ENCODE measurements at places on chromosomes 1 and 21. TPM values are rescaled to one million over a fixed set of nuclear protein-coding genes. Genes with fewer than 3 reads are reported as not detected.

The RAP1GAP gene
- total RNA-seq = 2.7 TPM

GRCh38 chr1:154935749-154936554 lies 567 bp downstream of the PMVK start:
- no peak for DNase-seq

- DNase-seq = no peak
Observed at GRCh38 chr21:45261093-45261492, 26.6 kb downstream of the POFUT2 start.

The UBXN10 gene
- 0.30 TPM for total RNA-seq

GRCh38 chr1:72283022-72283306 lies 625 bp upstream of the NEGR1 start:
- no peak for DNase-seq

The FNDC10 gene
- total RNA-seq = 1.7 TPM

The CFAP141 gene
- not detected for total RNA-seq

The BNIPL gene
- total RNA-seq = 0.32 TPM

DNA sequence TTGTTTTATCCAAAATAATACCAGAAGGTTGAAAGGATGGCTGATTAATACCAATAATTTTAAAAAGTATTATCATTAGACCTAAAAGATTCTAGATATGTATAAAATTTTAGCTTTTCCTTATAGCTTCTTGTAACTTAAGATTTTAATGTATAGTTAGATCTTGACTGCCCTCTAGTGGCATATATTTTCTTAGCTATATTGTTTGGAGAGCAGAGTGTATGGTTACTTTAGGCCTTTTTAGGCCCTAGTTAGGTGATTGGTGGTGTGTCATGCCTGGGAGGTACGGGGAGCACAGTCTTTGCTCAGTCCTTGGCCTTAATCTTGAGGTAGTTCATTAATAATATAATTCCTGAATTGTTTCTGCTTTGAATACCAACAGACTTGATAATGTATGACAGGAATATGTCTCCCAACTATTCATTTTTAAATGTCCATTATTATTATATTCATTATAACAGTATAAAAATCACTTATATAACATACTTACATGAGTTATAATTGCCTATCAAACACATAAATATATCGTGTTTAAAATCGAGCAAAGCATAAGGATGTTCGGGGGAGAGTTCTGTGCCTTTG lies 328.4 kb downstream of the ZP4 start:
- DNase-seq = no peak

DNA sequence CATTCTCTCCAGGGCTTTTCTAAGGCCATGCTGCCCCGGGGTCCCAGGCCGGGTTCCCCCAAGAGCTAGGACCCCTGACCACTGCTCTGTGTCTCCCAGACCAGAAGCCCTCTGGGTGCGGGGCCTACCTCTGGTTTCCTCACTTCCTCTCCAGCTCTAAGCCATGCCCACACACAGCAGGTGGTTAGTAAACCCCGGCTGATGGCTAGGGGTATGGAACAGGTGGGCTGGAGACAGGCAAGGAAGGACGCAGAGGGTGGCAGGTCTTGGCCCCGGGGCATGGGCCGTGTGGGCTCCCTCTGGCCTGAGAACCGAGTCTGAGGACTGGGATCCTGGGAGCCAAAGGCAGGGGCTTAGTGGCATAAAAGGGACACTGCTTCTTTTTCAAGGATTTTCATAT lies 15.9 kb upstream of the PLCH2 start:
- no peak for DNase-seq

The SPRR5 gene
- total RNA-seq = not detected

DNA sequence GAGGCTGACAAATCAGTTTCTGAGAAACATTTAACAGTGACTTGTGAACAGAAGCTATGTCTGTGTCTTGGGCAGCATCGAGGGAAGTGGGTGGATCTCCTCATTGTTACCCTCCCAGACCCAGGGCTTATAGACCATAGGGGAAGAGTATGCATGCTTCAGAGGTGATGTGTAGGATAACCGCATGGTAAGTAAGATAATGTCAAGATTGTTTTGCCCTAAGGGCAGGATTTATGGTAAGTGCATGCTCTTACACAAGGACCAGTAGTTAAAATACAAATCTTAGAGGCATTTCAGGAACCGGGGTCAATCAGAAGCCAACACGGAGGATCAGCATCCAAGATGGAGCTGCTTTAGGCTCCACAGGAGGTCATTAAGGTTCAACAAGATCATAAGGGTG lies 7.7 kb upstream of the PRMT2 start:
- no peak for DNase-seq

The SLC66A1 gene
- 7.5 TPM for total RNA-seq

- no peak for DNase-seq
Observed at GRCh38 chr1:190176776-190177175, 300.9 kb downstream of the BRINP3 start.

GRCh38 chr1:198258491-198258890 lies 101.7 kb downstream of the NEK7 start:
- DNase-seq = no peak

The SLAMF9 gene
- not detected for total RNA-seq

The SPRR2A gene
- total RNA-seq = not detected

- no peak for DNase-seq
Observed at GRCh38 chr1:85700422-85700821, 7.8 kb downstream of the ZNHIT6 start.

The CAMK1G gene
- not detected for total RNA-seq

The CENPS gene
- 7.3 TPM for total RNA-seq

The TEKT2 gene
- total RNA-seq = not detected

- DNase-seq = no peak
Observed at GRCh38 chr1:173287785-173288184, 80.7 kb upstream of the TNFSF4 start.

DNA sequence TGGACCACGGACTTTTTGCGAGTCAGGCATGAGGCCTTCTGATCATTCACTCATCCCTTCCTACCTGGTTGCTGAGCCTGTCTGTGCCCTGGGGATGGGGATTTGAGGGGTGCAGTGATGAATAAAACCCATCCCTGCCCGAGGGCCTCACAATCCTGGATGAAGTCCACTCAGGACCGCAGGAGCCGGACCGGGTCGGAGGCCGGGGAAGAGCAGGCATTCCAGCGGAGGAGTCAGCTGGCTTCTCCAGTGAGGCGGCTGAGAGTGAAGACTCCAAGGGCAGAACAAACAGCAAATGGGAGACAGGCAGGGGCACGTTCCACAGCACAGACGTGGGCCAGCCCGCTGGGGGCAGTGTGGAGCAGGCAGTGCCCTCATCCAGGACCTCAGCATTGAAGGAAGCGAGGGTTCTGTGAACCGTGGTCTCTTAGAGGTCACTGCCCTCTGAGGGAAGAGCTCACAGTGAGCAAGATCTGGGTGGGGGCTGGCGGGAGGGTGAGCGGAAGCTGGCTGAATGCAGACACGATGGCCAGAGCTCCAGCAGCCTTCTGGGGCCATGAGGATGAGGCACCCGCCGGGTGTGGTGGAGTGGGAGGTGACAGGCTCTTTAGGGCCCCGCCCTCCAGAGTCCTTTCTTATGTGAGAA lies 10.9 kb upstream of the LRRC3 start:
- no peak for DNase-seq

GRCh38 chr1:153520818-153521476 lies 14.8 kb downstream of the S100A6 start:
- no peak for DNase-seq

The PCP4 gene
- total RNA-seq = 1.5 TPM

GRCh38 chr1:42431514-42431913 lies 24.3 kb downstream of the ZMYND12 start:
- no peak for DNase-seq

The TMEM82 gene
- not detected for total RNA-seq

The IGSF9 gene
- not detected for total RNA-seq

DNA sequence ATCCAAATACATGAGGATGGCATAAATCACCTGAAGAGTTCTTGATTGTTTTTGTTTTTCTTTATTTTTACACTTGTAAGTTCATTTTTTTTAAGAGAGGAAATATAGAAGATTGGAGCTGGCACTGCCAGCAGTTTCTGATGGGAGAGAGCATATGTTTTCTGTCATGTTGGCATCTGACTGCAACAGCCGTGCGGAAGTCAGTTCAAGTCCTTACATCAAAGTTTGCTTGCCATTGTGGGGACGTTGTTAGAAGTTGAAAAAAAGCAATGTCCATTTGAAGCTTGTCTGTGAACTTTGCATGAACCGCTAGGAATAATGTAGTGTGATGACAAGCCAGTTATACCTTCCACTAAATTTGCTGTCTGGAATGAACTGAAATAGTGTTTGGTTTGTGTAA lies 126.5 kb upstream of the USH2A start:
- DNase-seq = no peak

The LMOD1 gene
- total RNA-seq = 9.6 TPM

DNA sequence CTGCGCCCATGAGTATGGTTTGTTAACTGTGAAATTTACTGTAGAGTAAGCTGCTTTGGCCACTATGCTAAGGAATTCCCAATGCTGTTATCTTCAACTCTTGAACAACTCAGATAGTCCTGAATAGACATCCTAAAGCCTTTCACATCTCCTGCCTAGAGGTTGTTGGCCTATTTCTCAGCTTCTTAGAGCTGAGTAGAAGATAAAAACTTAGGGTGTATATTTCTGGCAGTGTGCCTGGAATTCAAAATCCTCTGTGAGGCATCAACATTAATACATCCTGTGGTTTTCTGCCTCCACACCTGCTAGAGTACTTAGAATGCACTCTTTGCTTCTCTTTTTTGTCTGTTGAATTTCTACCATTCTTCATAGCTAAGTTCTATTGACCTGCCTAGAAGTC lies 45.8 kb upstream of the RC3H1 start:
- DNase-seq = no peak

The RBP7 gene
- 7.4 TPM for total RNA-seq

The SIPA1L2 gene
- total RNA-seq = 98.7 TPM

The SYTL1 gene
- 0.65 TPM for total RNA-seq

GRCh38 chr1:88774151-88774556 lies 90.1 kb downstream of the PKN2 start:
- DNase-seq = no peak

The HLCS gene
- 6.9 TPM for total RNA-seq

The BRINP3 gene
- not detected for total RNA-seq

DNA sequence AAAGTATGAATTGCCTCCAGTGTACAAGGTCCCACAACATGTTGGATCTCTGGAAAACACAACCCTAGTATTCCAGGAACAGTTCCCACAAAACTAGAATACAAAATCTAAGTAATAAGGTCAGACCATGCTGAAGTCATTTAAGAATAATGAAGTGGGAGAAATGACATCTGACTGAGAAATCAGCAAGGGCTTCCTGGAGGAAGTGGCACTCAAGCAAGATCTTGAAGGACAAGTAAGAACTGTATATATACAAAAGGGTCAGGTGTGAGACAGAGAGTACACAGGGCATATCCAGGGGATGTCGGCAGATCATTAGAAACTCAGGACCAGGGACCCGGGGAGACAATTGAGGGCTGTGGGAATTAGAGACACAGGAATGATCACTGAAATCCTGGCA lies 18.7 kb downstream of the MIS18A start:
- no peak for DNase-seq

GRCh38 chr1:24481843-24482610 lies 20.6 kb upstream of the RCAN3 start:
- no peak for DNase-seq

DNA sequence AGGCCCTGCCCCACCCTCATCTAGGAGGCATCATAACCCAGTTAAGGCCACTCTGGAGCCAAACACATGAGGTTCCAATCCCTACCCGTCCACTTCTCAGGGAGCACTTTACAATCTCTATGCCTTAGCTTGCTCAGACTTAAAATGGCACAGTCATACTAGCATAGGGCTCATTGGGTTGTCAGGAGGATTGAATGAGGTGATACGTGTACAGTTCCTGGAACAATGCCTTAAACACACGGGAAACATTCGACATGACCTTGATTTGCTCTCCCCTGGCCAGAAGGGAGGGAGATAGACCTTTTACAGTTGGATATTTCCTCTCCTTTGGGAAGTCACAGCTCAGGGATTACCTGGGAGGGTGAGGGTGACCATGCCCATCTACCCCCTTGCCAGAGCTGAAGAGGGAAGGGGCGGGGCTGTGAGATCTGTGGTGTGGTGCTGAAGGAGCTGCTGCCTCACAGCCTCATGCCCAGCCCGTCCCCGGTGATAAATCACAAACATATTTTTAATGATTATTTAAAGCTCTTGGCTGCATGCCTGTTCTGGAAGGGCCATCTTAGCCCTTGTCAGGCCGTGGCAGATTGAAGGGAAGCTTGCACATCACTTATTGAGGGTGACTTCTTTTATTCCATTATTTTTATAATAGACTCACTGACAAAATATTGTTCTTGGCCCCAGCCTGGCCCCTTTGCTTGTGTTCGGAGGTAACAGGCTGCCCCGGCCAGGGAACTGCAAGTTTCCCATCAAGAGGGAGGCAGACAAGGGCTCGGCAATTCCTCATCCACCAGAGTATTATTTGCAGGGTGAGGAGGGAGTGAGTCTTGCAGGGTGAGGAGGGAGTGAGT lies 83.4 kb downstream of the FOXD2 start:
- peak; percentile 46 for DNase-seq
